Stimulated activated CD4-positive, alpha-beta T cell treated with anti-CD3 and anti-CD28 coated beads, Interleukin-2, amount 100 ng/mL, for 24 hours (primary cell): ENCODE measurements at places on chromosomes 7 and 10.

- DNase-seq, result no peak
Observed at GRCh38 chr7:22610263-22610662, 110.3 kb upstream of the STEAP1B start.

DNA sequence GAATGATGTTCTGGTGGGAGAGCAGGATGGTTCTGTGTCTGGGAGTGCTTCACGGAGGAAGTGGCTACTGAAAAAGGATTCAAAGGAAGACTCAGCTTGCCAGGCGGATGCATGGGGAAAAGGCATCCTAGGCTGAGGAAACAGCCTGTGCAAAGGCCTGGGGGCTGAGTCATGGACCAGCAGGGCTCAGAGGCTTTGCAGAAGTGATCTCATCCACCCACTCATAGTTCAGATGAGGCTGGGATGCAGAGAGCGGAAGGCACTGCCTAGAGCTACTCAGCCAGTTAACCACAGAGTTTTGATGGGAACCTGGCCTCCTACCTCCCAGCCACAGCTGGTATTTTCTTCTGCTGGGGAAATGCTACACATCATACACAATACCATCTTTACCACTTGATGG lies 15.8 kb upstream of the ADAMTS14 start:
- DNase-seq, result peak; percentile 65

DNA sequence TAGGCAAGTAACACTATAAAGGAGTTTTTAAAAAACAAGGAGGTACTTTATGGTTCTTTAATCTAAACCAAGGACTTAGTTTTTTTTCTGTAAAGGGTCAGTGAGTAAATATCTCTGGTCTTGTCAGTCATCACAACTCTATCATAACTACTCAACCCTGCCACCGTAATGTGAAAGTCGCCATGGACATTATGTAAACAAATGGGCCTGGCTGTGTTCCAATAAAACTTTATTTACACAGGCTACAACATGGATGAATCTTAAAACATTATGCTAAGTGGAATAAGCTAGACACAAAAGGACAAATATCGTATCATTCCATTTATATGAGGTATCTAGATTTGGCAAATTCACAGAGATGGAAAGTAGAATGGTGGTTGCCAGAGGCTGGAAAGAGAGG lies 60.8 kb upstream of the SP4 start:
- DNase-seq, result no peak

DNA sequence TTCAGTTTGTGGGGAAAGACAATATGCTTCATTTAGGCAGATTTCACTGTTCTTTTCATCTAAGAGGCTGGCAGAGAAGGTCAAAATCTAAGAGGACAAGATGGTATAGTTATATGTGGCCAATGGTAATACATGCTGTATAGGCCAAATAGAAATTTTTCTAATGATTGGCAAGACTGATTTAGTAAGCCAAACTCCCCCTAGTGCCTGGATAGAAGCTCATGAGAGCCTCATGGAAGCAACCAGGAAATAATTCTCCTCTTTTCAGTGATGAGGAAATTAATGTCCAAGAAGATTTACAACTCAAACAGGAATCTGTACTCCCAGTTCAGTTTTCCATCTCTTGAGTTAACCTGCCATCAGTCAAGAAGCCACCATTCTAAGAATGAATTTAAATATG lies 253.6 kb upstream of the PHF14 start:
- no peak for DNase-seq

DNA sequence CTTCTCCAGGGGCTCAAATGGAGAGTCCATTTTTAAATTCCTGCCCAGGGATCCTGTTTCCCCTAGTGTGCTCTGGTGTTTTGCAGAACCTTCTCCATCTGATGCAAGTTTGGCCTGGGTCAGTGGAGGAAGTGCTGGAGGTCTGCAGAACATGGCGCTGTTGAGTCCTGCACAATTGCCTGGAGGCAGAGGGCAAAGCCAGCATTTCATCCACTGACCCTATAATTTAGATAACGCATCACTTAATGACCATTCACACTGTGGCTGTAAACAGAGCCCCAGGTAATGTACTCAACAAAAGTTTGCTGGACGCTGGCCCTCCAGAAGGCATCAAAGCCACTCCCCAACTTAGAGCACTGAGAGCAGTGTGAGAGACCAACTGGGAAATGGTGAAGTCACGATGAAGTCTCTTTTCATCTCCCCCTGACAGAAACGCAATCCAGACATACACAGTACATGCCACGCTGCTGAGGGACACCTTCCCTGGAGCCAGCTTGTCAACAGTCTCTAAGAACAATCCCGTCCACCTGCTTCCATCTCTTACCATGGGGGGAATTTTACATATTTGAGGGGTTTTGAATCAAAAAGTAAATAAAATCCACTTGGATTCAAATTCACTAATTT lies 13.4 kb downstream of the C10orf71 start:
- no peak for DNase-seq

DNA sequence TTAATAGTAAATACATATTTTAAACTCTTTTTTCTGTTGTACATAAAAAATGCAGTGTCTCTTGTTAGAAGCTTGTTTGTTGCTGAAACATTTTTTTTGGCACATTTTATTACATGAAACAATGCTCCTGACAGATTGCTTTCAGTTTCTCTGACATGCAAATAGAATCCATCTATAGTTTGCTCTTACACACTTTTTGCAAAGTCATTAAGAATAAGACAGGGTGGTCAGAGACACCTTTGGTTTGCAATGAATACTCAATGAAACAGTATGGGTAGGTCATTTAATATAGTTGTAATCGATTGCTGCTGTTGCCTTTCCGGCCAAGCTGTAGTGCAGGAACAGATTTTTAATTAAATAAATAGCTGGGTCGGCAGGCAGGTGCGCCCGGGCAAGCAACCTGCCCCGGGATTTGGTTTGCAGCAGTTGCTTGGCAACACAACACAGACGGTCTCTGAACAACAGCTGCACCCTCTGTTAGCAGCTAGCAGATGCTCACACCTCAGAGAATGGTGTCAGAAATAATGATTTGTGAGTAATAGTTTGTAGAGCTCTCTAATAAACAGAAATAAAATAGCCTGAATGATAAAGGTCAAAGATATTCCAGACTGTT lies 115.7 kb upstream of the CACNA2D1 start:
- no peak for DNase-seq

DNA sequence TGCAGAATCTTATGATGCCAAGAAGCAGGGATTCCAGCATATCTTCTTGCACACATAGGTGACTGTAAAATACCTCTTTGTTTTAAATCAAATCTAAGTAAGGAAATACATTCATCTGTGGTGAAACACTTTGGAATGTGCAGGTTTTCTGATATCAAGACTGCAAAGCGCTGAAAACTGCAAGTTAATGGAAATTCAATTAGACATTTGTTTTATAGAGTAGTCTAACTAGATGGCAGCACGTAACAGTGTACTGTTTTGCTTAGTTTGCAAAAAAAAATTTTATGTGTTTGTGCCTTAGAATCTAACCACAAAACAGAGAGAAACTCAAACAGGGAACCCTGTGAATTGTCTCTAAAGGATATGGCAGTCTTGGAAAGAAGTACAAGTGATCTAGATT lies 259.2 kb downstream of the HDAC9 start:
- DNase-seq, result no peak

DNA sequence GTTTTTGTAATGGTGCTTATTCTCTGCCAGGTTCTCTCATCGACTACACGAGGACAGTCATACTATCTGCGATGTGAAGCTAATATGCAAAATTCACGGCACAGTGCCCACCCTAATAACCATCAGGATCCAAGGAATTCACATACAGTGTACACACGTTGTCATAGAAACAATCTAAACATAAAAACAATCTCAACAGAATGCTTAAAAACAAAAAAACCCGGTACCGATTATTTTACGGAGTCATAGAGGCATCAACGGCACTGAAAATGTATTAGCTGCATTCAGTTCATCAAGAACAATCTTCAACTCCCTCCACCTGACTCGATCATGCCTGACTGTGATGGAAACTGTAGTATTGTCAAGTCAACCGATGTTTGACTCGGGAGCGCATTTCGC lies 628 bp downstream of the MRPS33 start:
- no peak for DNase-seq

GRCh38 chr10:89861584-89862301 lies 160.4 kb downstream of the KIF20B start:
- DNase-seq, result peak; percentile 11

- DNase-seq, result no peak
Observed at GRCh38 chr7:36180121-36180520, 27.1 kb downstream of the EEPD1 start.

- no peak for DNase-seq
Observed at GRCh38 chr7:27134392-27134791, 3.8 kb upstream of the HOXA4 start.

DNA sequence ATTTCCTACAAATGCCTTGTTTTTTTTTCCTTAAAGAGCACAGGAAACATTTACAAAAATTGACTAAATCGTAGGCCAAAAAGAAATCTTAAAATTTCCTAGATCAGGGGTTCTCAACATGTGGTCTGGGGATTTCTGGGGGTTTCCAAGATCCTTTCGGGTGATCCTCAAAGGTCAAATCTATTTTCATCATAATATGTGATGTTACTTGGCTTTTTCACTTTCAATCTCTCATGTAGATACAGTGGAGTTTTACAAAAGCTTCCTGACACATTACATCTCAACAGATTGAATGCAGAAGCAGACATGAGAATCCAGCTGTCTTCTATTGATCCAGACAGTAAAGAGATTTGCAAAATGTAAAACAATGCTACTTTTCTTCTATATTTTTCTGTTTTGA lies 497.3 kb downstream of the INHBA start:
- no peak for DNase-seq

GRCh38 chr7:149496642-149497391 lies 792 bp downstream of the ZNF746 start:
- DNase-seq, result peak; percentile 52

DNA sequence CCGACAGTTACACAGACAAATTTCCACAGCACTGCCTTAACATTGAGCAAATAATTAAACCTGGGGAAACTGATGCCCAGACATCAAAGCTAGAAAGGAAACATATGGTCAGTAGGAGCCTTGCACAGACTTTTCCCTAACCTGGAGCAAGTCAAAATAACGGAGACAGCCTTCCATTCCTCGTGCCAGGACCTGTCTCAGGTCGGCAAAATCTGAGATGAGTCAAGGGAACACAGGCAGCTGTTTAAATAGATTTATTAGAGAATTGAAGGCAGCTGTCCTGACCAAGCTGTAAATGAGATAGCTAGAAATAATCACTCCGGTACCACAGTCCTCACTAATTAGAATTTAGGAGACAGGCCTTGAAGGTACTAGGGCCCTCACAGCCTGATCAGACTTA lies 81.2 kb downstream of the RAMP3 start:
- no peak for DNase-seq

GRCh38 chr7:114956702-114957101 lies 34.8 kb downstream of the MDFIC start:
- no peak for DNase-seq

GRCh38 chr10:19250546-19250945 lies 201.9 kb downstream of the MALRD1 start:
- no peak for DNase-seq

GRCh38 chr10:123583639-123584418 lies 82.3 kb upstream of the GPR26 start:
- peak; percentile 64 for DNase-seq

DNA sequence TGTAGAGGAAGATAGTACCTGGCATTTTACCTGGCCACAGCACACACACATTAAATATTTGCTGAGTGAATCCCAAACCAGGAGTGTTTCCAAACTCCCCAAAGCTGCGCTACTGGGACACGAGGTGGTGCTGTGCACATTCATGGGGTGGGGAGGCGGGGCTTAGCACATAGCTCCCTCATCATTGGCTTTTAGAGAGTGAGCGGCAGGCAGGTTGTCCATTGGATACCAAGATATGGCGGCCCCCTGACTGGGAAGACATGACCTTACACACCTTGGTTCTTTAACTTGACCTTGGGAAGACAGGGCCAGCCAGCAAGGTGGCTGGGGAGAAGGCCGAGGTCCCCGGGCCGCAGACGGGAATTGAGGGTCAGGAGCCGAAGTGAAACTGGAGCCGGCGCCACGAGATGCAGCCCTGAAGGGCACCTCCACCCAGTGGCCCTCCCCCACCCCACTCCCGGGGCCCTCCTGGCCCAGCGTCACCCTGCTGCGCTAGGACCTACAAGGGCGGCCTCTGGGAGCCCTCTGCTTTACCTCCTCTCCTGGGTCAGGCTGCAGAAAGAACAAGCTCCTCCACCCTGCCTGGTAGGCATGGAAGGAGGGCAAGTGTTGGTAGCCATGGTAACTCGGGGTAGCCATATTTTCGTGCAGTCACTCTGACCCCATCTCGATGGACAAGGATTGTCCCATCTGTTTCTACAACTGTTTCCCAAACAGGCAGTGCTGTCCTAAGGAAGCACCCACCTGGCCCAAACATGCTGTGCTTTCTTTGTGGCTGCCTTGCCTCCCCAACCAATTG lies 24.0 kb downstream of the TMEM176A start:
- DNase-seq, result no peak

GRCh38 chr7:92645114-92646061 lies 55.2 kb upstream of the FAM133B start:
- no peak for DNase-seq

DNA sequence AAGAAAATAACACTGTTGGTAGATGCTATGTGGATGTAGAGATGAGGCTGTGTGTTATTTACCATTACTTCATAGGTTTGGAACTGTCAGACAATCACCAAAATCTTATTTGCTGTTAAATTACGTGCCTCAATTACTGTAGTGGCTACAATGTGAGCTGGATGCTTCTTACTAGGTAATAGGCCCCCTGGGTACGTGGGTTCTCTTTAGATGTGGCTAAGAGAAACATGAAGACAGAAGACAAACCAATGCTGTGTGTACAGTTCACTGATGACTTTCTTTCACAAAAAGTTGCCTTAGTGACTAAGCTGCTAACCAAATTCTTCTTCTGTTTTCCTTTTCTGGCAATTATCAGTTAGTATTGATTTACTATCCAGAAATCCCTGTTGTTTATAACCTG lies 144.6 kb downstream of the SEMA3E start:
- no peak for DNase-seq

GRCh38 chr7:102080019-102080433 lies 206.6 kb upstream of the SH2B2 start:
- DNase-seq, result no peak

- DNase-seq, result no peak
Observed at GRCh38 chr7:108296911-108297310, 159.3 kb downstream of the NRCAM start.

- DNase-seq, result no peak
Observed at GRCh38 chr7:96100737-96101136, 221.2 kb downstream of the SLC25A13 start.

DNA sequence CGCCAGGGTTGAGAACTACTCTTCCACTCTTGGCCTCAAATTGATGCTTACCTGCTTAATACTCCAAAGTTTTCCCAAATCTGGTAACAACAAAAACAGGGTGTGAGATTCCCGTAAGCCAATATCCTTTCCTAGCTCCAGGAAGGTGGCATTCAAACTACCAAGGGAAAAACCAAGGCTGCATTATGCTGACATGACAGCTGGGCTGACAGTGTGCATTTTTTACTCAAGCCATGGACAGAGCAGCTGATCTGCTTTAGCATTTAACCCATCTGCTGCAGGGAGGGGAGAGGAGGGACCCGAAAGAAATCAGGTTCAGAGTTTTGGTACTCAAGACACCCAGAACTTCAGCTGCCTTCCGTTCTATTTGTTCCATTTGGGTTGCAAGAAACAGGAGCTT lies 49.8 kb upstream of the RAPGEF5 start:
- no peak for DNase-seq
